ENCODE measurements at places on chromosomes 2 and 18.

- no peak for DNase-seq
Measured at GRCh38 chr2:83017366-83018090, 1441.6 kb downstream of the SUCLG1 start.

- no peak for DNase-seq
Measured at GRCh38 chr2:64025741-64026140, 6.5 kb upstream of the VPS54 start.

- no peak for DNase-seq
Measured at GRCh38 chr2:37301408-37301807, 23.2 kb downstream of the PRKD3 start.

DNA sequence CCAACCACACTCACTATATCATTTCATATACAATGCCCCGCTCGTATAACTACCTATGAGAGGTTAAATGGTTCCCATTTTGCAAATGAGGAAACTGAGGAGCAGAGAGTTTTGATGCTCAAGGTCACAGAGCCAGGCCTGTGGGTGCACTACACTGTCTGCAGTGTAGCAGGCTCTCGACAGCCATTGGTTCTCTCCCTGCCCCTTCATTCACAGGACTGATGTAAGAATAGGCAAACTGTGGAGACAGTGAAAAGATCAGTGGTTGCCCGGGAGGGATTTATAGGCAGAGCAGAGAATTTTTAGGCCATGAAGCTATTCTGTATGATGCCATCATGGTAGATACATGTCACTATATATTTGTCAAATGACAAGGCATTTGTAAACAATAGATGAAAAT is 39.0 kb upstream of the LBH start:
- DNase-seq = no peak

DNA sequence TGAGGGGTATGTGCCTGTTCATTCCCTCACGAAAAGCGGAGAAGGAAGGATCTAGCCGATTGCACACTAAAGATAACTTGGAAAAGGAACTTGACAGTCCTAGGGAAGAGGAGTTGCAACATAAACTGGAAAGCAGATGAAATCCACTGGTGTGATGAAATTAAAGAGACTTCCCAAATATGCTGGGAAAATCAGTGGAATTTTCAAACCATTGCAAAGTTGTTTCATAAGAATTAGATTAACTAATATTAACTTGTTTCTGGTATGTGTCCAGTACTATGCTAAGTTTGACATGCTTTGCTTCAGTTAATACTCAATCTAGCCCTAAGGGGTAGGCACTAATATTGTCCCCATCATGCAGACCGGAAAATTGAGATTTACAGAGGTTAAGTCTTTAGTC is 222.7 kb downstream of the IKZF2 start:
- no peak for DNase-seq

- no peak for DNase-seq
Measured at GRCh38 chr18:55534547-55534946, 53.4 kb downstream of the TCF4 start.

- DNase-seq = no peak
Measured at GRCh38 chr2:209965723-209966122, 36.7 kb upstream of the RPE start.

GRCh38 chr2:107936433-107937359 is 49.6 kb upstream of the SLC5A7 start:
- DNase-seq = no peak

- no peak for DNase-seq
Measured at GRCh38 chr18:47522359-47522758, 270.9 kb upstream of the SKOR2 start.

GRCh38 chr2:5442736-5443135 is 249.4 kb upstream of the SOX11 start:
- no peak for DNase-seq

- DNase-seq = no peak
Measured at GRCh38 chr2:239212929-239213642, 187.7 kb downstream of the HDAC4 start.

- DNase-seq = no peak
Measured at GRCh38 chr2:127950264-127950663, 64.5 kb upstream of the AMMECR1L start.

GRCh38 chr2:31387850-31388249 is 26.7 kb downstream of the XDH start:
- no peak for DNase-seq

DNA sequence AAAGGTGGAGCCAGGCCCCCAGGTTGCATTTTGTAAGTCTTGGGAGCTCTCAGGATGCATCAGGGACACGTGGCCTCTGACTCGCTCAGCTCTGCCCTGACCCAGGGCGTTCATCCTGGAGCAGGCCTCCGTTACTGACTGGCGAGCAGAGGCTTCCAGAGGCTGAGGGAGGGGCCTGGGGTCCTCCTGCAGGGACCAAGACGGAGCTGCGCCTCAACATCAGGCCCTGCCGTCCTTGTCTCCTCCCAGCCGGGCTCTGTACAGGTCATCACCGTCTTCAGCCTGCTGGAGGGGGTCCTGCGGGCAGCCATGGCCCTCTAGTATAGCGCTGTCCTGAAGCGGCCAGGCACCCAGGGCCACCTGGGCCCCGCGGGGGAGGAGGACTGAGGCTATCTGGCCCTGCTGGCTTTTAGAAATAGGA is 10.2 kb upstream of the ALPP start:
- no peak for DNase-seq

DNA sequence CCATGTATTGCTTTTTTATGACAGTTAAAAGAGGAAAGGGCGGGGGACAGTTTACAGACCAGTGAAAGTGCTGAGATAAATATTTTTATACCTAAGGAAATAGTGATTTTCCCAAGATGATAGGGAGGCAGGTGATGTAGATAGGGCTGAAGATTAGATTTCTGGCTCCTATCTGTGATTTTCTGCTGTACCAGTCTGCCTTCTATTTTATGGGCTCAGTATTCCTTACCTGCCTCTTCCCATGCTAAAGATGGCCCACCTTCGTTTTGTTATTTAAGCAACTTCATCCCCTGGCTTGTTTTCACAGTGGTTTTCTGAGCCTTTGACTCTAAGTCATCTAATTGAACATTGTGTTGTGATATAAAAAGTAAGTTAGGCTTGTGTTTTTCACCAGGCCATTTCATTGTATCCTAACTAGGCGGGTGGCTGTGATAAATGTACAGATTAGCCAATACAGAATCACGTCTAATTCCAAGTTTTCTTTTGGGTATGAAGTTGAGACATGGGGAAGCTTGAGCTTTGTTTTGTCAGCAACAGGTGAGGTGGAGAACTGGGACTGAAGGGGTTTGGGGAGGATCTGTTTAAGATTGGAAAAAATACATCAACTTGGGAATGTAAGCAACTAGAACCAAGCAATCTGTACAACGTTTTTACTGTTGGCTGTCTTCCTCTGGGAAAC is 5.2 kb downstream of the RPL37A start:
- no peak for DNase-seq

GRCh38 chr2:23469142-23469540 is 84.2 kb downstream of the KLHL29 start:
- DNase-seq = no peak

DNA sequence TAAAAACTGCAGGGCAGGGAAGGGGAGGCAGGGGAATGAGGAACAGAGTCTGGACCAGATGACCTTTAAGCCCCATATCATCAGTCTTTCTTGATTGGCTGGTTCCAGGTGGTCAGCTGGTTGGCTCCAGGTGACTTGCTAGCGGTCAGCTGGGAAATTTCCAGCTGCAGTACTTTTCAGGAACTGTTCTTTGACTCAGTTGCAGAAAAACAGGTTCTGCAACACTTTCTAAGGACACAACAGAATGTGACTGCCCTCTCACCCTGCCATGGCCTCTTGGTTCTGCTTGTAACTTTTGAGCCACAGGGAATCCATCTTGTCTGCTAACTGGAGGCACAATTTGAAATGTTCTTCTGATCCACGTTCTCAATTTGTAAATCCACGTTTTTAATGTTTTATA is 278.3 kb upstream of the LRATD1 start:
- DNase-seq = no peak

DNA sequence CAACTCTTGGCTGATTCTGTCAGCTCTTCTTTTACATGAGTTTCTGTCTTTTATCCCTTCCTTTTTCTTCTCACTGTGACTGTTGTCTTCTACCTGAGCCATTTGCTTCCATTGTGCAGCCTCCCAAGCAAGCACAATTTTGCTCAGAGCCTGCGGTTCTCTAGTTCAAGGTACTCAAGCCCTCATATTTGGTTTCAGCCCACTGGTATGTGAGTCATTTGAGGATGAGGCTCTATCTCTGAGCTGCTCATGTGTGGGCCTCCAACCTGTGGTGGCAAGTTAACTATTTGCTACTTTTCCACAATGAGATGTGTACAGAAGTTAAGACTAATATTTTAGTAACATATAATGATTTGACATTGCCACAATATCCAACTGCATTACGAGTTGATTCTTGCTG is 183.0 kb downstream of the PHLPP1 start:
- DNase-seq = no peak

GRCh38 chr2:237505188-237505939 is 18.3 kb downstream of the MLPH start:
- no peak for DNase-seq

- DNase-seq = no peak
Measured at GRCh38 chr2:195985741-195986140, 82.9 kb downstream of the DNAH7 start.

DNA sequence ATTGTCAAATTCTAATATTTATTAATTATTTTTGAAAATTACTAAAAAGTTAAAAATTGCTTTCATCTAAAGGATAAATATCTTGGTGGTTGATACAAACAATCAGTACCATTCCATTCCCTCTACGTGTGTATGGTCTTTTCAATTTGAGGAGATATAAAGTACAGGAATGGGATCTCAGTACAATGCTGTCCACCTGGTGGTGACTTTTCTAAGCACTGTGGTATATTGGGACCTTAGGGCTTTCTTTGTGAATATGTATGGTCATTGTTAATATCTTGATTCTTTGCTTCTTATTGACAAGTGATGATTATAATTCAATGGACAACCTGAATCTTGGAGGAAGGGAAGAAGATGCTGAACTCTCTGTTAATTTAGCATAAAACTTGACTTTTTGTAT is 83.1 kb downstream of the NBEAL1 start:
- no peak for DNase-seq

DNA sequence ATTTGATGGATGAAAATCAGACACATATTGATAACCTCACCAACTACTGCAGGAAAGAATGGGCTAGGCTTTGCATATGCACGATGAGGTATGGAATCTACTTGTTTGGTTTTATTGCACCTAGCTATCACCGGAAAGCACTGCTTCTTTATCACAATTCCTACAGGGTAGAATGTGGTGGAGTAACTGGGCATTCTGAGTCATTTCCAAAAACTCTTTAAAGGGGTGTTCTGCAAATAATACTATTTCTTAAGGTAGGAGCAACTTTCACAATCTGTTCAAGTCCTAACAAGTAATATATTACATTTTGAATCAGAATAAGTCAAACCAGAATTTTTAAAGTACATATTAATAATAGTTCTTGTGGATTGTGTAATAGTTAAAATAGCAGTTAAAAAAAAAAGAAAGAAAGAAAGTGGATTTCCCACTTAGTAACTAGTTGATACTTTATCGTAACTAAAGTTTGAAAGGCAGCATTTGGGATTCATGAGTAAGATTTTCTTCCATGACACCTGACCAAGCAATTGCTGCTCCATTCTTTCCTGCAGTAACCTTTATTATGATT is 40.5 kb downstream of the INO80C start:
- no peak for DNase-seq

GRCh38 chr2:145736871-145737270 is 1217.0 kb upstream of the ZEB2 start:
- no peak for DNase-seq

DNA sequence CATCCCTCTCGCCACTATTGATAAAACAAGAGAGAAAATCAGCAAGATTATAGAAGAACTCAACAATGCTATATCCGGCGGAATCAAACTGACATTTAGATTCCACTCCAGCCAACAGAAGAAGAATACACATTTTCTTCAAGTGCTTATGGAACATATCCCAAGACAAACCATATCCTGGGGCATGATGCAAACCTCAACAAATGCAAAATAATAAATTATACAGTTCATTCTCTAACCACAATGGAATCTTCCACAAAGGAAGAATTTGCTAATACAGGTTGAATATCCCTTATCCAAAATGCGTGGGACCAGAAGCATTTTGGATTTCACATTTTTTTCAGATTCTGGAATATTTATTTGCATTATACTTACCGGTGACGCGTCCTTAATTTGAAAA is 51.4 kb upstream of the YPEL5 start:
- no peak for DNase-seq

DNA sequence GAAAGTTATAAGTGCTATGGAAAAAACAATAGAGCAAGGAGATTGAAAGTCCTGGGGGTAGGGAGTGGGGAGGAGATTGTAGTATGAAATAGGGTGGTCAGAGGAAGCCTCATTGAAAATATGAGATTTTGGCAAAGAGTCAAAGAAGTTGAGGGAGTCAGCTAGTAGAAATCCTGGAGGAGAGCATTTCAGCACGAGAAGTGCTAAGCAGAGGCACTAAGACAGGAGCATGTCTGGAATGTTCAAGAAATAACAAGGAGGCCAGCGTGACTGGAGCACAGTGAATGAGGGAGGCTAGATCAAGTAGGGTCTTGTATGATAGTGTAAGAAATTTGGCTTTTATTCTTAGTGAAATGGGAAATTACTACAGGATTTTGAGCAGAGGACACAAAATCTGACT is 2.1 kb upstream of the TSPYL6 start:
- DNase-seq = no peak

DNA sequence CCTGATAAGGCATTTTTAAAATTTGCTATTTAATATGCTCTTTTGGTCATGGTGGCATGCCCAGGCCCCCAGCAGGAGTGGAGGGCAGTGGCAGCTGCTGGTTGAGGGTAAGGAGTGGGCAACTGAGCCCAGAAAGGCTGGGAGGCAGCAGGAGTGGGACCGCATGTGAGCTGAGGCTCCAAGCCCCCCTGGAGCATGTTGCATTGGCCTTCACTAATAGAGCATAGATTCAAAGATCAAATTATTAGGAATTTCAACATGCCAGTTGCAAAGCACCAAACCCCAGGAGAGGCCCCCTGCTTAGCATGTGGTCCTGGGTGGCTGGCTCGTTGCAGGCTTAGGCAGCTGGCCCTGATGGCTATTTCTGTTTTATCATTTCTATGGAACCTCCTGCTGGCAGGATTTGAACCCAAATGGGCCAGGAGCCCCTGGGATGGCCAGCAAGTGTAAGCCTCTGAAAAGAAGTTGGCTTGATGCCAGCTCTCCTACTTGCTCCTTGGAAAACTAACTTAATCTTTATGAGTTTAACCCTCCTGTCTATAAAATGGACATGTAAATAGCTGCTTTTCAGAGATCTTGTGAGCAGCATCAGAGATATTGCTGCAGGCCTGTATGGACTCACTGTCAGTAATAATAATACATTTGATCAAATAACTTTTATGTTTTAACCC is 42.1 kb upstream of the TMEM131 start:
- no peak for DNase-seq
